COLO829 (cell line): ENCODE measurements at places on chromosomes 1 and 21.

GRCh38 chr1:224267925-224268324, 62.0 kb downstream of the NVL start:
- DNase-seq, result no peak

- DNase-seq, result no peak
Measured at GRCh38 chr21:8988696-8989095, 1532.7 kb upstream of the TPTE start.

- DNase-seq, result no peak
Measured at GRCh38 chr1:177172272-177172671, 1.5 kb downstream of the BRINP2 start.

- DNase-seq, result no peak
Measured at GRCh38 chr1:208217781-208218180, 26.4 kb downstream of the PLXNA2 start.
